Ureter (tissue), 1 donor: ENCODE measurements at places on chromosomes 6 and 20.

DNA sequence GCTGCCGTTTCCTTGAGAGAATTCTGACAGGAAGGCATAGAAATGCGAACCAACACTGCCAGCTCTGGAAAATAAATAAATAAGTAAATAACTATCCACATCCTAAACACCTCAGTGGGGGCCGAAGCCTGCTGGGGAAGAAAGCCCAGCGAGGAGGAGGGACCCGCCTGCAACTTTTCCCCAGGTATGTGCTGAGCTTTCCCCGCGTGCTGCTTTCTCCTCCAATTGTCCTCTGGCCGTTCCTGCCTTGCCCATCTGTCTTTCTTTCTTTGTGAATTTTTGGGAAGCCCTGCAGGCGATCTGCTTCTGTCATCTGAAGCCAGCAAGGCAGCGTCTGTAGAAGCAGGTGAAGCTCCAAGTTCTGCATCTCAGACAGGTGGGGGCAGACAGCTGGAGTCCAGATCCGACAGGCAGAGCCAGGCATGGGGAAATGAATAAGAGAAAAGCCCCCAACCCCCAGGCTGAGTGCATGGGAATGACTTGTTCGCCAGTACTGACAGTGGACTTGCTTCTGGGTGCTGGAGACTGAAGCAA is 49.2 kb upstream of the IL17A start:
- DNase-seq, result no peak

GRCh38 chr6:145814035-145814500 is 527 bp downstream of the FBXO30 start:
- DNase-seq, result peak; percentile 43

DNA sequence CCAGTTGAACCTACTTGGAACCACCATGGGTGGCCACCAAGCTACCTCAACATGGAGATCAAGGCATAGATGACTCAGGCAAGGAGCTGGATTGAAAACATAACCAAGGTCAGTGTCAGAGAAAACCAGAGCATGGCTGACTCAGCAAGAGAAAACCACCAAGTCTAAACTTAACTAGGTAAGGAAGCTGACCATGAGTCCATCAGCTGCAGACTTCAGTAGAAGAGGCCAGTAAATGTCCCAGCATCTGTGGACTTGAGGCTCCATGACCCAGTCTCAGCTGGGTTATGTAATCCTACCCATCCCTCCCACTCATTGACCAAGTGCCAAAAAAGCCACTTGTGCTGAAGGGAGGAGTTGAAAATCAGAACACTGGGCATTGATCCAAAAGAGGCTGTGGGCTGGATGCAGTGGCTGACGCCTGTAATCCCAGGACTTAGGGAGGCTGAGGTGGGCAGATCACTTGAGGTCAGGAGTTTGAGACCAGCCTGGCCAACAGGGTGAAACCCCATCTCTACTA is 93.7 kb upstream of the CBLN4 start:
- no peak for DNase-seq

DNA sequence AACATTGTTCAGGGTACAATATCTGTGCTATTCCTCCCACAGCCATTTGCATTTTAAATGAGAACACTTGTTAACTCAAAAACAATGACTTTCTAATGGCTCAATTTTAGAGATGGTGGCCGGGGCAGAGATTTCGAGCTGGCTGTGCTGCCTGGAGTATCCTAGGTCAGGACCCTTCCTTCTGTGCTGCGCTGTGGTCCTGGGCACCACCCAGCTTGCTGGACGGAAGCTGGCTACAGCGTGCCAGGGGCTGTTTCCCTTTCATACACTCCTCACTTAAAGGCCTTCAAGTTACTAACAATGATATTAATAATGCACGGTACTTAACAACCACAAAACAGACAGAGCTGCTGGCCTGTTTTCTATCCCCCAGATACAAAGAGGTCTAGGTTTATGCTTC is 194.4 kb upstream of the CST7 start:
- no peak for DNase-seq

DNA sequence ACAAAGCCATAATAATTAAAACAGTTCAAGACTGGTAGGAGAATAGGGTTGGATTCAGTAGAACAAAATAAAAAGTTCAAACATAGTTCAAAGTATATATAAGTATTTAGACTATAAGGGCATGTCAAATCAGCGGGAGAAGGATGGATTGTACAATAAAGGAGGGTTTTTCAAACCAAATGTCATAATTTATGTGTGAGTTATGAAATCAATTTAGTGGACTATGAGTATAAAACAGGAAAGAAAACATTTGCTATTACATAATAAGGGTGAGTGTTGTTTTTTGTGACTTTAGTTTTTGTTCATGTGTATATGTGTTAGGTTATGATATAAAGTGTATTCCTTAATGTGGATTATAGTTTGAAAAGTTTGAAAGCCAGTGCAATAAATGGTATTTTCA is 10.6 kb downstream of the ORC3 start:
- DNase-seq, result no peak

DNA sequence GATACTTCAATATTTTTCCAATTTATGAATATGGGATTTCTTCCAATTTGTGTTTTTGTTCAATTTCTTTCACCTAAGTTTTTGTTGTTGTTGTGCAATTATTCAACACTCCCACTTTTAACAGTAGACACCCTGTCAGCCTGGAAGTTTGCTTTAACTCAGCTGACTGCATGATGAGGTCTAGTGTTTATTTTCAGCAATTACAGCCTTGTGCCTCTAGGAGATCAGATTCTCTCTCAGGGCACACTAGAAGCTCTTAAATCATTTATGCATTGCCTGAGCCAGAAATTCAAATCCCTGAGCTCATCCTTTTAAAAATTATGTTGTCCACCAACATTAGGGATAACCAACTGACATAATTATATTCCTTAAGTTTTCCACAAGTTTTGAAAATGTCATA is 85.7 kb downstream of the MRAP2 start:
- DNase-seq, result no peak

DNA sequence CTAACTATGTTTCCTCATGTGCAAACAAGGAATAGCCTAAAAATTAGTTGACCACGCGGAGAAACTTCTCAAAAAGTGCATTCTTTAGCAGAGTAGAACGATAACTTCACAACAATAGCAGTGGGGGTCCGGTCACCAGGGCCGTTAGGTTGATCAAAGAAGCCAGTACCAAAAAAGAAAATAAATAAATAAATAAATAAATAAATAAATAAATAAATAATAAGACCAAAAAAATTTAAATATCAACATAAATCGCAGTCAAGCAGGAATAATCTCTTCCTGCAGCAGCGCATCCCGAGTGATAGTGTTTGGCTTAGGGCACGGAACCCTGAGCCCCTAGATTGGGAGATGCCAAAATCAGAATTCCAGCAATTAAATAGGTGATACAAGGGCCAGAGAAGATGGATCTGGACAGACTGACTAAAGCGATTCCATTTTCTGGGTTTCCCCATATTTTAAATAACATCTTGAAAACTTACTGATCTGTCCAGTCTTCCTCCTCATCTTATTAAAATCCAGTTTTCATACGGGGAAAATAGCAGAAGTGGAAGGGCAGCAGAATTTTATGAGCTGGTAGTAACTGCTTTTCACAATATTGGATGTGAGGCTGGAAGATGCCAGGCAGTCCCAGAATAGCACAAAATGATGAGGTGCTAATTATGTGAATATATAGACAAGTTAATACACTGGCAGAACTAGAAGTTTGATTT is 4.4 kb upstream of the OLIG3 start:
- DNase-seq, result no peak

DNA sequence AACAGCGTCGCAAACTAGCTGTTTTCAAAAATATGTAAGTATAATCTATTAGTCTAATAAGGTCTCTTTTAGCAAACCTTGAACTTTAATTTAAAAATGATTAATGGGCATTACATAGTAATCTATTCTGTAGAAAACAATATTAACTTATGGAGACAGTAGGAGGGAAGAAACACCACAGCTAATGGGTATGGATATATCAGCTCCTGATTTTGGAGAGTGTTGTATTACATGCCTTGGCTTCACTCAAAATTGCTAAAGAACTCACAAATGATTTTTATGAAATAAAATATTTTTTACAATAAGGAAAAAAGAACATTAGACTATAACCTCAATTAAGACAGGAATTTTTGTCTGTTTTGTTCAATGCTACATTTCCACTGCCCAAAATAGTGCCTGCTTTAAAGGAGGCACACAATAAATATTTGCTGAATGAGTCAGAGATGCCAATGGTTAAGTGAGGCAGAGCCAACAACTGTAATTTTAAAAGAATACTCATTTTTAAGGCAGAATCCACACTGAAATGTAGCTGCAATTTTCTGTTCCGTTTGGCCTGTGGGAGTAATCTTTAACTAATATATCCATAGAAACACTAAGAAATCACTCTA is 15.7 kb downstream of the ATG5 start:
- DNase-seq, result no peak

- no peak for DNase-seq
These were observed 2.0 kb upstream of the MICA start for GRCh38 chr6:31401403-31401802.

GRCh38 chr6:81944661-81945060 is 192.2 kb upstream of the TENT5A start:
- DNase-seq, result no peak

- no peak for DNase-seq
These were observed 692.9 kb downstream of the QKI start for GRCh38 chr6:164107297-164107995.

GRCh38 chr6:57104336-57104735 is 14.3 kb downstream of the ZNF451 start:
- DNase-seq, result no peak

DNA sequence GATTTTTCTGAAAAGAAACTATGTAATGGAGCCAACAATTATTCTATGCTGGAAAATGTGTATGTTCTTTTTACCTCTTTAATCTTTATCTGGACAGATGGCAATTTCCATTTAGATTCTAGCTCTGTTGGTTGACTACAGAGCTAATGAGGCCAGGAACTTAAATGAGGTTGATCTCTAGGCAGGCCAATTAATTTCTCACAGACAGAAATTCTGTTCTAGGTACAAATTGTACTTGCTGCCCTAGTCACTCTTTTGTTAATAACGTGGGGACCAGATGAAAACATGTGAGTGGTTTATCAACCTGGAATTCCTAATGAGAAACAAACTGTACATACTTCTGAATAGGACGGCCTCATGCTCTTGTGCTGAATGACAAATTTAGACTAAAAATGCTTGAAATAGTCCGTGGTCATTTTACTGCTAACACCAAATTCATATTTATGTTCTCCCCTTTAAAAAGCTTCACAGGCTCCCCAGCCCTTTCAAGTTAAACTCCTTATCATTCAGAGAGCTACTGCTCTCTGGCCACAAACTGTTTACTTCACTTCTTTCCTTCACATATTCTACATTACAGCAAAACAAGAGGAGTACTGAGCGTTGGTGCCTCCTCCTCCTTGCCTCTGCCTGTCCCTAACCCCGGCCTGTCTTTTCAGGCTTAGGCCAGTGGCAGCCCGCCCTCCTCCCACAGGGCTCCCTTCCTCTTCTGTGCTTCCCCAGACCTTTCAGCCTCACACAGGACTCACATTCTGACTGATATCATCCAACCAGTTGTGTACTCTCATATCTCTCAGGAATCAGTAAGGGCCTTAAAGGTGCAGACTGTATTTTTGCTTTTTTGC is 41.4 kb downstream of the DTNBP1 start:
- peak; percentile 63 for DNase-seq

GRCh38 chr6:132285004-132285780 is 116.1 kb downstream of the MOXD1 start:
- DNase-seq, result no peak

- peak; percentile 66 for DNase-seq
These were observed 1.3 kb downstream of the RNF24 start for GRCh38 chr20:4014031-4014474.

DNA sequence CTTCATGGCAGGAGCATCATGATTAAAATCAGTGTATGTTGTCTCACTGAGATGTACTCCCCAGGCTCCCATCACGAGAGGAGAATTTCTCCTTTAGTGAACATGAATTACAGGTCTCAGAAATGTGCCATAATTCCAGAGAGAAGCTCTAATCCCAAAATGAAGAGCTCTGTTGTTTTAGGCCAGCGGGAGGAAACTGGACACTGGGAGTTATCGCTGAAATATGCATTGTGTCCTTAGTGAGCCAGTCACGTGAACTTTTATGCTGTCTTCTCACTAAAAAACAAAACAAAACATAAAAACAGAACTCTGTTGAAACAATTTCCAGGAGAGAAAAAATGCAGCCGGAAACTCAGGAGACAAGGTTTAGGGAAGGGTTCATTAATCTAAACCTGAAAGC is 315.7 kb upstream of the NT5E start:
- DNase-seq, result no peak

DNA sequence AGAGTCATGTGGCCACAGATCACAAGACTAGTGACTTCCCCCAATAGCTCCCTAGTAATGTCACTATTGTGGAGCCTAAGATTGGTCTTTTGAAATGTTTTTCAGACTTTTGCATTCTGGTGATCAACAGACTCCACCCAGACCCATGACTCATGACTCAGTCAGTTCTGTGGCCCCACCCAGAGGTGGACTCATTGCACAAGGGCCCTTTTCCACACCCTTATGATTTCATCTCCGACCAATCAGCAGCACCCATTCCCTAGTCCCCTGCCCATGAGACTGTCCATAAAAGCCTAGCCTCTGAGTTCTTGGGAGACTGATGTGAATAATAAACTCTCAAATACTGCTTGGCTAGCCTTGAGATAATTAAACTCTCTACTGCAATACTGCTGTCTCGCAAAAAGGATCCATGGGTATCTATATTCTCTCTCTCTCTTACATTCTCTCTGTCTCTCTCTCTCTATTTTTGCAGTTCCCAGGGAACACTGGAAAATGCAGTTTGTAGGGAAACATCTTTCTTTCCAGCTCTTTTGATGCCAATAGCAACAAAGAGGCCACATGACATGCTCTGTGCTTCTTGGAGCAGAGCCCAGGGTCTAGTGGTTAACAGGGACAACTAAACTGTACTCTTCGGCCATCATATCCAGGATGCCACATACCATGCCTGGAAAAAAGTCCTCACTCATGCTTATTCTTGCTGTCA is 71.3 kb upstream of the IYD start:
- no peak for DNase-seq

GRCh38 chr6:44304282-44305199 is 8.6 kb downstream of the AARS2 start:
- no peak for DNase-seq

DNA sequence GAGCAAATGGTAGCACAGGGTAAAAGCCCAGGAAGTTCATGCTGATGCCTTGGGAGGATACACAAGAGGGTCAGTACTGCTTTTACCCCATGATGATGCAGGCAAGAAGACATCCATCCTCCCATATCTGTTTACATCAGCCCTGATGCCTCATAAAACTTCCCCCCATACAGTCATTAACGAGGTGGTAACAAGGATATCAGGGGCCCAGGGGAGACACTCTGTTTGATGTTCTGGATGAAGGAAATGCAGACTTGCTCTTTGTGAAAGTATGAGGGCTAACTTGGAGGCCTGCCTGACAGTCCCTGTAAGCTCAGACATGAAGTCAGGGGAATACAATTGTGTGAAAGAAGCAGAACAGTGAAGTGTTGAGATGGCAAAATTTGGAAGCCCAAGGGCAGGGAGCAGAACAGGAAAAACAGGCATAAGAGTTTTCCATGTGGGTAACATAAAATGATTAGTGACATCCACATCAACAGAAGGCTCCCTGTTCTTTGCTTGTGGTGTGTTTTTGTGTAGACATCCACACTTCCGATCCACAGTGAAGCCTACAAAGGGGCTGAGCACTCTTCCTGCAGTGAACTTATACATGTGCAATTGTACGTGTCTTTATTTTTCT is 813.4 kb downstream of the MAFB start:
- no peak for DNase-seq

- DNase-seq, result no peak
These were observed 190.8 kb downstream of the TBC1D32 start for GRCh38 chr6:121143476-121143875.

GRCh38 chr6:35427435-35427834 is 24.7 kb upstream of the FANCE start:
- no peak for DNase-seq

- DNase-seq, result no peak
These were observed 766 bp upstream of the TBC1D22B start for GRCh38 chr6:37256692-37257319.
